Left lung (tissue), 14 donors: ENCODE measurements at places on chromosomes 13 and 19. TPM values are rescaled to one million over a fixed set of nuclear protein-coding genes. Genes with fewer than 3 reads are reported as not detected.

DNA sequence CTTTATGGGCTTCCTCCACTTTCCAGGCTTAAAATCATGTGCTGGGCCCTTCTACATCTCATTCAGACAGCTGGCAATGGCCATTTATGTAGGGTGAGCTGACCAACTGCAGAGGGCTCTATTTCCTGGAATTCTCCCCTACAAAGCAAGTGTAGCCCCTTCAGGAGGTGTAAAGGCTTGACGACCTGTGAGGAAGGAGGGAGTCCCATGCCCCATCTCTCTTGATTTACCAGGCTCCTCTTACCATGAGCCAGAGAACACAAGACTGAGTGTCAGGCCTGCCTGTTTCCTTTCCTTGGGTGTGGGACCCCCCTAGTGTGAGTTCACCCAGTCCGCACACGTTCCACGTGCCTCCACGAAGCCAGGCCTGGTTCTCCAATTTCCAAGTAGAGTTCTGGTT, 16.6 kb downstream of the ZNF536 start:
- DNase-seq: no peak

DNA sequence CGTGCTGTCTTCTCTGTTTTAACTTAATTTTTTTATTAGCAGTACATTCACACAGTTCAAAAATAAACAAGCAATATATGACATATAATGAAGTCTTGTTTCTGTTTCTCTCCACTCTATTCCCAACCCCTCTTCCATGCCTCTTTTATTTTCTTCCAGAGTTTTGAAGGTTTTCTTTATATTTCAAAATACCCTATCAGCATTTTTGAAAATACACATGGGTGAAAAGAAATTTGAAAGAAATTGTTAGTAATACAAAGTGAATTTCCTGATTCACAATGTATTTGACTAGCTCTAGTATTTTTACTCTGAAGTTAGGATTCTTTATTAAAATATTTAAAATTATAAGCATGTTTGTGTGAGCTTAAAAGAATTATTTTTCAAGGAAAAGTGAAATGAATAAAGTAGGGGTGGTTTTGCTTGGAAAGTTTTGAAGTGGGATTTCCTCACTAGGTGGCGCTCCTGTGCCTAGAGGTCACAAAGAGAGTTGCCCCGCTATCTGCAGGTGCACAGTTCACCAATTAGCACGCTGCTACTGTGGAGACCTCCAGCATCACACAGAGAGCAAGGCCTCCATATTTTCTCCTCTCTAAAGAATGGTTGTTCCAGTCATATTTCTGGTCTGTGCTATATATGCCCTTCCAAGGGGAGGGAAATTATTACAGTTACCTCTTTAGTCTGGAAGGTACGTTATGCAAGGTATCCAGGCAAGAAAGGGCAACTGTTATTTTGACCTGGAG, 37.6 kb downstream of the SOX21 start:
- DNase-seq: peak; percentile 35

DNA sequence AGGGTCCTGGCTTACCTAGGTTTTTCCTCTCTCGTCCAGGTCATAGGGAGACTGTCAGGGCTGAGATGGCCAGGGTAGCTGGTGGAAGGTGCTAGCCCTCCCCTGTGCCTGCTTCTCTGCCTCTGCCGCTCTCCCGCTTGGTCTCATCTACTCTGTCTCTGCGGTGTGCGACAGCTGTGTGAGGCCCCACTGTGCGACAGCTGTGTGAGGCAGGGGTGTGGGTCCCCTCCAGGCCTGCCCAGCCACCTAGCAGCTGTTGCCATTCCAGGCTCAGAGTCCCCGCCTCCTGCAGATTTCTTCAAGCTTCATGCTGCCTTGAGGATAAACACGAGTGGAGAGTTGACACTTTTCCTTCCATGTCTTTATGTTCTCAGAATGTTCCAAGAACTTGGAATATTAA, 53.0 kb downstream of the ARHGEF7 start:
- no peak for DNase-seq

GRCh38 chr19:10011974-10012373, 1.3 kb upstream of the RDH8 start:
- DNase-seq: no peak

GRCh38 chr13:83995930-83996329, 113.7 kb upstream of the SLITRK1 start:
- DNase-seq: no peak

DNA sequence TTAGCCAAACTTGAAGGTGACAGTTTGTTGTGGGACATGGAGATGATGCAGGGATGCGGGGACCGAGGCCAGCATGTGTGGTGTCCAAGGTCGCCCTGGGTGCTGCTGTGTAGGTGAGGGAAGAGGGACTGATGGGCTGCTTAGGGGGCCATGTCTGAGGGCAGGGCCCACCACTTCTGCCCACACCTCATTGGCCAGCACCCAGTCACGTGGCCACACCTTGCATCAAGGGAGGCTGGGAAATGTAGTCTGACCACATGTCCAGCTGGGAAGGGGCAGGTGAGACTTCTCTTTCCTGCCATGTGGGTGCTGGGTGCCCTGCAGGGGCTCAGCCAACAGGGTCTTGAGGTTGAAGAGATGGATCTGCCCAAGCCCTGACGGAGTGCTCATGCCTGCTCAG, 88.9 kb downstream of the KDM4B start:
- DNase-seq: no peak

DNA sequence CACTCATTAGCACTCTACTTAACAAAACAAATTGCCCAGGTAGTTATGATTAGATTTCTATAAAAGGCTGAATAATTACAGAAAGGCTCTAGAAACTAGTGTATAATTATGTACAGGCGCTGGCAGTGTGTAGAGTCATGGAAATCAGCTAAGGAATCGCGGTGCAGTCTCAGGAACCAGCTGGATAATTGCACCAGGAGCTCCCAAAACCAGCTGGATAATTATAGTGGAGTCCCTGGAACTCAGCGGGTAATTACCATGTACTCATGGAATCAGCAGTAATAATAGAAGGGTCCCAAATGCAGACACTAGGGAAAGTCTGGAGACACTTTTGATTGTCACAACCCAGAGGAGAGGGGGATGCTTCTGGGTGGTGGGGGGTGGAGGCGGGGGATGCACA, 23.2 kb upstream of the TTYH1 start:
- DNase-seq: no peak

- DNase-seq: no peak
Measured at GRCh38 chr19:49409441-49410029, 13.7 kb downstream of the PTH2 start.

DNA sequence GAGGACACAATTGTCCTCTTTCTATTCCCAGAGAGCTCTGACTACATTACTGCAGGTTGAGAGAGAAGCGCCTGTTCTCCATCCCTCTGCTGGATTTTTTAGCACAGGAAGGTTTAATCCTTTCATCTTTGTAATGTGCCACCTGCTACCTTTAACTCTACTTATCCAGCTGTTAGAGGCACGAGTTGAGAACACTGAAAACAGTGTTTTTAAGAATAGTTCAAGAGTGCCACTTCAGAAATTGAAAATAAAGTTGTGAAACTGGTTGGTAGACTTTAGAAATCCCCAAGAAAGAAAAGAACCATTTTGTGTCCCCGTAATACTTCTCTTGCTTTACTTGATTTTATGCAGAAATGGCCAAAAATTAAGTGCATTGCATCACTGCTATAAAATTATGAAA, 20.6 kb downstream of the FREM2 start:
- no peak for DNase-seq

DNA sequence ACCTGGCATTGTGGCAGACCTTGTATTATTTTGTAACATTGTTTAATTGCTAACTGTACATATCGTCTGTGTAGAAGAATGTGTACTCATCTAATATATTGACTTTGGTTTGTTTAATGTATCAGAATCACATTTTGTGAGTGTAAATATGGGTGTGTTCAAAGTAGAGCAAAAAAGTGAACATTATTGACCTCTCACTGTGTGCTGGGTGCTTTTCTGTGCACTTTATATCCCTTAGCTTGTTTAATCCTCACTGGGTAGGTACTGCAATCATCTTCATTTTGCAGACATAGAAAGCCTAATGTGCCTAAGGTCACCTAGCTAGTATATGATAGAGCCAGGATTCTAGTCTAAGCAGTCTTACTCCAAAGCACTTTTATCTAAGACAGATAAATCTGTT, 245.1 kb downstream of the MAB21L1 start:
- no peak for DNase-seq

DNA sequence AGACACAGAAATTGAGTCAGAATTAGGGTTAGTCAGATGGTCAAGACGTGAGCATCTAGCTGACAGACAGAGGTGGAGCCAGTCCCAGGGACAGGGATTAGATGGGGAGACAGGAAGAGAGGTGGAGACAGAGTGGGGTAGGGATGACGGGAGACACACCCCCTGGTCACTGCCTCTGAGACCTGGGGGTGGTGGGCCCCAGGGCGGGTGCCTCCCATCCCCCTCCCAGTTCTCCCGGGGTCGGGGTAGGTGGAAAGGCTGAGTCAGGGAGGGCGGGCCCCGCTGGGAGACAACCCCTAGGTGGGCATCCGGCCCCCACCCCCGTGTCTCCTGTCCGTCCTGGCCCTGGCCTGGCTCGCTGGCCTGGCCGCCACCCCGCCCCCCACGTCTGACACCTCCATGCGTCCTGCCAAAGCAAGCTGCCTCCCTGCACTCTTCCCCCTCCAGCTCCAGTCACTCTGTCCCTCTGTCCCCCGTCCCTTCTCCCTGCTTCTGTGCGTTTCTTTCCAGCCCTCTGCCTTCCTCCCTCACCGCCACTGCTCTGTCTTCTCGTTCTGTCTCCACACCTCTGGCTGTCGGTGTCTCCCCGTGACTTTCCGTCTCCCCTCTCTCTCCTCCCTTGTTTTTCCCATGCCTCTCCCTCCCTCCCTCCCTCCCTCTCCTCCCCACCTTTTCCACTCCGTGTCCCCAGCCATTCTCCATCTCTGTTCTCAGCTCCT, 15.1 kb downstream of the CCDC97 start:
- peak; percentile 47 for DNase-seq

DNA sequence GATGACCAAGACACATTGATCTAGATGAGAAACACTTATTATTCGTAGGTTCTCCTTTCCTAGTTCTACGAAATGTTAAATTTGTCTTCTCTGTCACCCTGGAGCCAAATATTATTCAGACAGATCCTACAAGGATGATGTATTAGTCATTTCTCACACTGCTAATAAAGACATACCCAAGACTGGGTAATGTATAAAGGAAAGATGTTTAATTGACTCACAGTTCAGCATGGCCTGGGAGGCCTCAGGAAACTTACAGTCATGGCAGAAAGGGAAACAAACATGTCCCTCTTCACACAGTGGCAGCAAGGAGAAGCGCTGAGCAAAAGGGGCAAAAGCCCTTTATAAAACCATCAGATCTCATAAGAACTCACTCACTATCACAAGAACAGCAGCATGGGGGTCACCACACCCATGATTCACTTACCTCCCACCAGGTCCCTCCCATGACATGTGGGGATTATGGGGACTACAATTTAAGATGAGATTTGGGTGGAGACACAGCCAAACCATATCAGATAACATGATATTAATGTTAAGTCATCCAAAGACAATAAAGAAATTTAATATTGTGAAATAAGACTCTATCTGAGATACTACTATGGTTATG, 1248.8 kb upstream of the SLC10A2 start:
- no peak for DNase-seq

- DNase-seq: no peak
Measured at GRCh38 chr19:41994521-41994971, 516 bp upstream of the ATP1A3 start.

DNA sequence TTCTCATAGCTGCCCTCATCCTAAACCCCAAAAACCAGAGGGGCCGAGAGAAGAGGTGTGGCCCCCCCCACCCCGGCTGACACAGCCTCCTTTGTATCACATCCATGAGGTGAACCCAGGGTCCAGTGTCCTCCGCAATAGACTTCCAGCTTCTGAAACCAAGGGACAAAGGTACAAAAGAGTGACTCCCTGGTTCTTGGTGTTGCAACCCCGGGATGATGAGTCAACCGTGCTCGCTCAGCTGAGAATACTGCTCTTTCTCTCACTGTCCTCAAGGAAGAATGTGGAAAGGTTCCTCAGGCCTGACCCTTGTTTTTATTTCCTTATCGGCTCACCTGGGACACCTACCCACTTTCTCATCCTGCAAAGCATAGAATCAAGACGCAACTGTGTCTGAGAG, 5.5 kb downstream of the SLC15A1 start:
- DNase-seq: no peak

GRCh38 chr19:4042731-4043082, 24.0 kb downstream of the ZBTB7A start:
- DNase-seq: no peak

DNA sequence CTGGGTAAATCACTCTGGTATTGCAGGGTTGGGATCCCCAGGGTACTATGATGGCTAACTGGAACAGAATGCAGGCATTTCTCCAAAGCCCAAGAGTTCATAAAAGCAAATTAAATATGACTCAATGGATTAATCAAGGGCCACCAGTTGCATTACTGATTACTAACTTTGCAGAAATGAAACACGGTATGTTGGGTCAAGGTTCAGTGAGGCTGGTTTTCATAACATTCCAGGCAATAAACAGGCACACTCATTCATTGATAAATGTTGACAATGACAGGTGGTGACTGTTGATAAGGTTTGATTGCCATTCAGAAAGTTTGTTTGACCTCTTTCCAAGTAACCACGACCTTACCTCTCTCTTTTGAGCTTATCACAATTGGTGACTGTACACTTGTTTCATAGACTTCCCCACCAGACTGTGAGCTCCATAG, 506 bp upstream of the AP1M1 start:
- DNase-seq: no peak

DNA sequence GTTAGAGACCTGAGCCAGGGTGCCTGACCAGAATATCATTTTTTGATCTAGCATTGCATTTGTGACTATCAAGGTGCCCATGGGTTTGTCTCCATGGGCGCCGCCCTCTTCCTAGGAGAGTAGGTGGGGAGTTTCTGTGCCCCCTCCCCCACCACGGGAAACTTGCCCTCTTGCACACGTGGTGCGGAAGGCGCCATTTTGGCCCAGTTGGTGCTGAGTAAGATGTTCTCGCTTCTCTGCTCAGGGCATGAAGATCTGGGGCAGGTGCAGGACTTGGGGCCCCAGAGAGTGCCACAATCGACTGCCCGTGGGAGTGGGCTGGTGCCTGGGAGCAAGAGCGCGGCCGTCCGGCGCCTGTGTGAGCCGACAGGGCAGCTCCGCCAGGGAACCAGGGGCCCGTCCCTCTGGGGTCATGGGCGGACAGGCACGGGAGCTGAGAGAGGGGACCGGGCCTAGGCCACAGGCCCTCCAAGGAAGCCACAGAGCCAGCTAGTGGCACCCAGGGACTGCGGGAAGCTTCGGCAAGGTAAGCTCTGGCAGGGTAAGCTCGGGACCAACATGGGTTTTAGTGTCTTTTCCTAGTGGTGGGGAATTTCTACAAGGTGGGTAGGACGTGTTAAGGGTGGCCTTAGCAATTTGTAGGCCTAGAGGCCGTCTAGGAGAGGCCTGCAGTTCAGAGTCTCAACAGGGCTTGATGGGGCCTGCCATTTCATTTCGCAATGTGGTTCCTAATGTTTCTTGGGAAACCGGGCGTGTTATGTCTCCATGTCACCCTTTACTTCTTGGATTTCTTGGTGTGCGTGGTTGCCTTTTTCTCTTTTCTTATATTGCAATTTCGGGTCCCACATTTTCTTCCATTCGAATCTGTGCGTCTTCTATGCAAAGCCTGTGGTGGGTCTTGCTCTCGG, 14.5 kb downstream of the SACS start:
- DNase-seq: no peak

- no peak for DNase-seq
Measured at GRCh38 chr13:26968431-26969341, 202.9 kb downstream of the USP12 start.

GRCh38 chr19:45161738-45162607, 1.2 kb upstream of the NKPD1 start:
- no peak for DNase-seq

BEST2 gene
- polyA plus RNA-seq: not detected

JAK3 gene
- polyA plus RNA-seq: 2.4 TPM

KIR2DL3 gene
- not detected for polyA plus RNA-seq

POU4F1 gene
- not detected for polyA plus RNA-seq

FCAR gene
- polyA plus RNA-seq: 1.0 TPM

MYO16 gene
- polyA plus RNA-seq: 1.8 TPM
